ENCODE measurements at places on chromosomes 1 and 21. TPM values are rescaled to one million over a fixed set of nuclear protein-coding genes. Genes with fewer than 3 reads are reported as not detected.

Gene COL6A1
- 55.3 TPM for total RNA-seq

Gene FNDC5
- total RNA-seq: not detected

Gene TMEM61
- 0.95 TPM for total RNA-seq

Gene NTNG1
- total RNA-seq: 0.41 TPM

Gene KCNJ9
- total RNA-seq: not detected

Gene NDUFS5
- total RNA-seq: 427 TPM

Gene PGLYRP4
- total RNA-seq: 4.2 TPM

Gene TMEM51
- 23.7 TPM for total RNA-seq

Gene TRIM67
- total RNA-seq: not detected

Gene DPM3
- total RNA-seq: 33.1 TPM

Gene SPRR1A
- total RNA-seq: 250 TPM

Gene SLAMF6
- total RNA-seq: 1.2 TPM

Gene CASQ1
- total RNA-seq: not detected

Gene RORC
- 0.75 TPM for total RNA-seq

Gene GOLT1A
- not detected for total RNA-seq

Gene PTGS2
- total RNA-seq: 2.5 TPM

Gene KCNJ10
- total RNA-seq: 0.59 TPM
